Pulmonary artery endothelial cell (primary cell): ENCODE measurements at places on chromosomes 7 and 10. TPM values are rescaled to one million over a fixed set of nuclear protein-coding genes. Genes with fewer than 3 reads are reported as not detected.

Gene MYH16
- 0.21 and 0.53 TPM in 2 replicates for total RNA-seq

Gene CRHR2
- total RNA-seq = not detected in 2 replicates

Gene NOS3
- 58.3 and 67.0 TPM in 2 replicates for total RNA-seq

Gene TMEM225B
- not detected in 2 replicates for total RNA-seq

Gene ADAM12
- total RNA-seq = 0.13 and 0.21 TPM in 2 replicates

Gene CARD11
- 18.4 and 18.5 TPM in 2 replicates for total RNA-seq

Gene ACHE
- 0.33 and 0.81 TPM in 2 replicates for total RNA-seq

Gene ZNF518A
- 7.3 and 11.4 TPM in 2 replicates for total RNA-seq

Gene ABCB4
- total RNA-seq = 0.11 TPM in 1 of 2 replicates, not detected in the other

Gene CYP26A1
- 0.07 and 0.21 TPM in 2 replicates for total RNA-seq

Gene LGI1
- not detected in 2 replicates for total RNA-seq

Gene EPHA1
- total RNA-seq = under 0.01 and 0.07 TPM in 2 replicates

Gene CNOT4
- 9.6 and 11.4 TPM in 2 replicates for total RNA-seq

Gene CALU
- total RNA-seq = 381 and 432 TPM in 2 replicates

Gene CYP3A4
- not detected in 2 replicates for total RNA-seq

Gene VWA2
- total RNA-seq = not detected in 2 replicates

Gene ASNS
- total RNA-seq = 8.5 and 17.0 TPM in 2 replicates

Gene SPDYE16
- 0.28 TPM in 1 of 2 replicates, not detected in the other for total RNA-seq

Gene CDHR1
- not detected in 2 replicates for total RNA-seq

Gene KIF20B
- 14.2 and 21.6 TPM in 2 replicates for total RNA-seq

Gene PPP1R3C
- 1.2 and 2.1 TPM in 2 replicates for total RNA-seq

Gene FZD1
- total RNA-seq = 2.6 and 4.7 TPM in 2 replicates

Gene AKR1C4
- not detected in 2 replicates for total RNA-seq

Gene CALD1
- total RNA-seq = 275 and 308 TPM in 2 replicates

Gene AKR1C8
- not detected in 2 replicates for total RNA-seq

Gene CDNF
- total RNA-seq = 0.11 and 0.79 TPM in 2 replicates

Gene LIPK
- not detected in 2 replicates for total RNA-seq

Gene AGAP9
- total RNA-seq = 1.4 and 1.7 TPM in 2 replicates

Gene HTR7
- total RNA-seq = 0.13 and 0.28 TPM in 2 replicates

Gene FXYD4
- not detected in 2 replicates for total RNA-seq

Gene CADPS2
- total RNA-seq = 74.0 and 115 TPM in 2 replicates

Gene NEURL1
- 0.11 and 0.20 TPM in 2 replicates for total RNA-seq

Gene TMEM229A
- total RNA-seq = not detected in 2 replicates

Gene MYO3A
- not detected in 2 replicates for total RNA-seq

Gene TEX36
- not detected in 2 replicates for total RNA-seq

Gene PCDH15
- total RNA-seq = not detected in 2 replicates

Gene IPMK
- total RNA-seq = 10.3 and 11.0 TPM in 2 replicates

Gene SP8
- not detected in 2 replicates for total RNA-seq

Gene GPR37
- 1.7 and 8.1 TPM in 2 replicates for total RNA-seq

Gene GCK
- 0.26 and 0.39 TPM in 2 replicates for total RNA-seq

Gene CWF19L1
- 33.3 and 47.3 TPM in 2 replicates for total RNA-seq

Gene GPAM
- 9.2 and 13.5 TPM in 2 replicates for total RNA-seq

Gene NEUROD6
- not detected in 2 replicates for total RNA-seq

Gene ARMC3
- total RNA-seq = not detected in 2 replicates

Gene UCMA
- not detected in 2 replicates for total RNA-seq

Gene FOXP2
- 0.11 TPM in 1 of 2 replicates, not detected in the other for total RNA-seq

Gene VWDE
- total RNA-seq = 0.07 TPM in 1 of 2 replicates, not detected in the other

Gene NKX1-2
- total RNA-seq = not detected in 2 replicates

Gene FAM25A
- total RNA-seq = not detected in 2 replicates

Gene C10orf53
- not detected in 2 replicates for total RNA-seq

Gene ATAD1
- 25.1 and 31.5 TPM in 2 replicates for total RNA-seq

Gene OR2A7
- 0.07 and 0.11 TPM in 2 replicates for total RNA-seq

Gene STEAP1B
- total RNA-seq = 53.2 and 57.9 TPM in 2 replicates

Gene PON3
- 0.04 and 0.20 TPM in 2 replicates for total RNA-seq

Gene IDI2
- total RNA-seq = not detected in 2 replicates

Gene ZNF655
- total RNA-seq = 8.2 and 20.9 TPM in 2 replicates

Gene PHTF2
- total RNA-seq = 13.8 and 17.3 TPM in 2 replicates

Gene RBP4
- not detected in 2 replicates for total RNA-seq

Gene HTR5A
- total RNA-seq = not detected in 2 replicates
